Glomerular endothelial cell (primary cell): ENCODE measurements at places on chromosomes 16 and 17. TPM values are rescaled to one million over a fixed set of nuclear protein-coding genes. Genes with fewer than 3 reads are reported as not detected.

GRCh38 chr17:35368081-35368830 is 5.2 kb downstream of the SLFN11 start:
- no peak for DNase-seq

DNA sequence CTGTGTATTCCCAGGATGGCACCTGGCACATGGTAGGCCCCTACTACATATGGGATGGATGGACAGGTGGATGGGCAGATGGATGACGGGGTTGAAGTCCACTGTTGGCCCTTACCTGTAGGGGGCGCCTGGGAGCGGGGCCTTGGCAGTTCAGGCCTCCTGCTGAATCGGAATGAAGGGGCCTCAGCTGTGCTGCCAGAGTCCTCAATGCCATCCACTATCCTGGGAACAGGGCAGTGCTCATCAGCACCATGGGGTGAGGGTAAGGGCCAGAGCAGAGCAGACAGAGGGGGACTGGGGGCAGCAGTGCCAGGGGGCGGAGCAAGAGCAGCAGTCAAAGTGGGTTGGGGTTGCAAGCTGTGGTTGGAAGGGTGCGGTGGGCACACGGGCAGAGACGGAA is 8.3 kb upstream of the RAB5C start:
- no peak for DNase-seq

GRCh38 chr16:51343411-51343810 is 192.3 kb upstream of the SALL1 start:
- DNase-seq = no peak

HNF1B gene
- total RNA-seq = 0.99 and 6.1 TPM in 2 replicates

DNA sequence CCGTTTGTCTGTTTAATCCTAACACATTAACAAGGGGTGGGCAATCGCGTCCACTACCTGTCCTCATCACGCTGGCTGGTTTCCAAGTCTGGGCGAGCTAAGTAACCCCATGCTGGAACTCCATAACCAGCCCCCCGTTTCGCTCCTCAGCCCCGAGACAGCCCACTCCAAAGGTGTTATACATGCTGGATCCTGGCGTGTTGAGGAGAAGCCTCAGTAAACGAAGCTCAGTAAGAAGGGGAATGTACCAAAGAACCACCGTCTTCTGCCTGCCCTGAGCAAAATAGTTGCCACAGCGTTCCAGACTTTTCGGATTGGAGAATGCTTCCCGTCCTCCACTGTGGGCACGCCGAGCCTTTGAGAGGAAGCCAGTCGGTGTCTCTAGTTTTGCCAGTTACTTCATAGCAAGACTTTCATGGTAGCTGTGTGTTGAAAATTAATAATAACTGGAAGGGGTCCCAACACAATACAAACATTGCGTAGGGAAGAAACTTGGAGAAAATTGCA is 16.1 kb upstream of the C17orf78 start:
- no peak for DNase-seq

KCTD19 gene
- total RNA-seq = 0.23 TPM in 1 of 2 replicates, not detected in the other

GRCh38 chr16:77250400-77250799 is 51.2 kb downstream of the SYCE1L start:
- no peak for DNase-seq

DHRS7B gene
- total RNA-seq = 12.6 and 27.4 TPM in 2 replicates

DNA sequence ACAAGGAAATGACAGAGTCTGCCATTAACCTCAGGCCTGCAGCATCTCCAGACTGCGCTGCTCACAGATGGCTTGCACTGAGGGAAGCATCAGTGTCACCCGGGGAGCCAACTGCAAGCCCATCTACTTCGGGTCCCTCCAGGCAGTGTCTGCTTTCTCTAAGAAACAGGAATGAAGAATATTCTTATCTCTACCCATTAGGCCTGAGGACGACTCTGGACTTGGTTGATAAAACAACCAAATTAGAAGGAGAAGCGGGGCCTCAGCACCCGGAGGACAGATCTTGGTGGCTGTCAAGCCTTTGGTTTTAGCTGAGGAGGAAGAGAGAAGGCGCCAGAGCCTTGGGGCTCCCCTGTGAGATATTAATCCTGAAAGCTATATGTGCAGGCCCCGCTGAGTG is 19.5 kb upstream of the MGAT5B start:
- no peak for DNase-seq

DNA sequence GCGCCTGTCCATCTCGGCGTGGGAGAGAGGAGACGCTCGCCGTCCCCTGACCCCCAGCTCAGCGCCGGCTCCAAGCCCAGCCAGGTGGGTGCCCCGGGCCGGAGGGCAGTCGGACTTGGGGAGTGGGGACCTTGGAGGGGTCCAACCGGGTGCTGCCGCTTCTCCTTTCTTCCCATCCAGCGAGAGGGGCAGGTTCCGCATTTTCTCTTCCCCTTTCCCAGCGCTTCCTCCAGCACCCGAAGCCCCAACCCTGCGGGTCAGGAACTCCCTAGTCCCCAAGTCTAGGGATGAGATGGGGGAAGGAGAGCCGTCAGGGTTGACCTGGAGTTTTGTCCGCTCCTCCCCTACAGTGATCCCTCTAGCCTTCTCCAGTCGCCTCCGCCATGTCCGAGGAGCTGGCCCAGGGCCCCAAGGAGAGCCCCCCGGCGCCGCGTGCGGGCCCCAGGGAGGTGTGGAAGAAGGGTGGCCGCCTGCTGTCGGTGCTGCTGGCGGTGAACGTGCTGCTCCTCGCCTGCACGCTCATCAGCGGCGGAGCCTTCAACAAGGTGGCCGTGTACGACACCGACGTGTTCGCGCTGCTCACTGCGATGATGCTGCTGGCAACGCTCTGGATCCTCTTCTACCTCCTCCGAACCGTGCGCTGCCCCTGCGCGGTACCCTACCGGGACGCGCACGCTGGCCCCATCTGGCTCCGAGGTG is at the start of gene OTOP2:
TSS of gene OTOP2 (plus strand) at position 24 of the 699 bp plus-strand sequence. CDS start at position 384, 360 bp downstream.
- DNase-seq = no peak

DNA sequence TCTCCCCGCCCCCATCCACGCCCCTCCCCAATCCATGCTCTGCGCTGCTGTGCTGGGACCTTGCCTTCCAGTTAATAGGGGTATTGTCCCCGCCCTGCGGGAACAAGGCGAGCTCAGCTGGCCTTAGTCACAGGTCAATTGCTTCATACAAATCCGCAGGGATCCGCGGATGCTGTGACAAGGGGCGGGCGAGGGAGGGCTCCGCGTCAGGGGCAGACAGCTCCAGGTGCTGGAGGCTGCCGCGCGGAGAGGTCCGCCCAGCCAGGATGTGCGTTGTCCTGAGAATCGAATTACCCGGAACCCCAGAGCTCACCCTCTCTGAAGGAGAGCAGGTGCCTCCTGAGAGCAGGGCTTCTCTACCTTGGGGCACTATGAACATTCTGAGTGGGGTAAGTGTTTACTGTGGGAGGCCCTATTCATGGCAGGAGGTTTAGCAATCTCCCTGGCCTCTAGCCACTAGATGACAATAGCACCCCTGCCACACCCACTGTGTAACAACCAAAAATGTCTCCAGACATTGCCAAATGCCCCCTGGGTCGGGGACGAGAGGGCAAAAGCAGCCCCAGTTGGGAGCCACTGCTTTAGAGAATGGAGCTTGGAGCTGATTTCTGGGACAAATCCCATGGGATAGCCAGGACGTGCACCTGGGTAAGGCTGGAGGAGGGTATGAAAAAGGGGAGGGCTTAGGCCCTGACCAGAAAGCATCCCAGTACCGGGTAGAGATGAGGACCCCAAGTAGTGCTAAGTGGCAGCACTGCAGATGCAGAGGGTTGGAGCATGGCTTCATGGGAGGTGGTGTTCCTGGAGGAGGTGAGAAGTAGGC is 138.2 kb downstream of the CYLD start:
- no peak for DNase-seq

- no peak for DNase-seq
Observed at GRCh38 chr17:79706931-79707850, 23.6 kb upstream of the ENPP7 start.
